ENCODE measurements at places on chromosomes 7 and 10. TPM values are rescaled to one million over a fixed set of nuclear protein-coding genes. Genes with fewer than 3 reads are reported as not detected.

DTX2 gene
- total RNA-seq = 21.9 TPM

NCF1 gene
- total RNA-seq = not detected

ZNF239 gene
- total RNA-seq = 1.3 TPM

SP8 gene
- total RNA-seq = not detected

UPK3B gene
- total RNA-seq = not detected
